Heart right ventricle (tissue), 16 donors: ENCODE measurements at places on chromosomes 16 and 17. TPM values are rescaled to one million over a fixed set of nuclear protein-coding genes. Genes with fewer than 3 reads are reported as not detected.

The ARHGAP44 gene
- 4.2 TPM for polyA plus RNA-seq

The ATPAF2 gene
- polyA plus RNA-seq = 55.8 TPM

The RUNDC3A gene
- polyA plus RNA-seq = not detected

The SPATA22 gene
- polyA plus RNA-seq = 0.37 TPM

The TAC4 gene
- not detected for polyA plus RNA-seq

The NHLRC4 gene
- 0.59 TPM for polyA plus RNA-seq

The EVPLL gene
- polyA plus RNA-seq = not detected

The MLKL gene
- 6.4 TPM for polyA plus RNA-seq

The TP53TG3B gene
- polyA plus RNA-seq = not detected

The FBXO39 gene
- polyA plus RNA-seq = 0.37 TPM

The PRR29 gene
- 0.29 TPM for polyA plus RNA-seq

The ABAT gene
- polyA plus RNA-seq = 10.3 TPM

The MT1F gene
- 2.0 TPM for polyA plus RNA-seq

The CCDC144A gene
- polyA plus RNA-seq = 0.32 TPM

The ADGRG3 gene
- polyA plus RNA-seq = 0.22 TPM

The PITPNM3 gene
- polyA plus RNA-seq = 0.37 TPM

The GRAP gene
- 3.7 TPM for polyA plus RNA-seq

The OTOP2 gene
- not detected for polyA plus RNA-seq

The SYNGR2 gene
- polyA plus RNA-seq = 200 TPM

The IRX5 gene
- polyA plus RNA-seq = 13.7 TPM
